T-helper 17 cell (primary cell): ENCODE measurements at places on chromosomes 2 and 18. TPM values are rescaled to one million over a fixed set of nuclear protein-coding genes. Genes with fewer than 3 reads are reported as not detected.
A peak's percentile ranks its signal among the peaks of the same experiment; 100 is the strongest.

- no peaks in the 10 kb centered on the region for H3K36me3 ChIP-seq
- H3K4me1 ChIP-seq: no peaks in the 10 kb centered on the region
- no peak overlapping the region for H3K4me3 ChIP-seq
- no peaks in the 10 kb centered on the region for H3K27me3 ChIP-seq
Observed at GRCh38 chr2:59093571-59093970, 852.4 kb upstream of the FANCL start.

DNA sequence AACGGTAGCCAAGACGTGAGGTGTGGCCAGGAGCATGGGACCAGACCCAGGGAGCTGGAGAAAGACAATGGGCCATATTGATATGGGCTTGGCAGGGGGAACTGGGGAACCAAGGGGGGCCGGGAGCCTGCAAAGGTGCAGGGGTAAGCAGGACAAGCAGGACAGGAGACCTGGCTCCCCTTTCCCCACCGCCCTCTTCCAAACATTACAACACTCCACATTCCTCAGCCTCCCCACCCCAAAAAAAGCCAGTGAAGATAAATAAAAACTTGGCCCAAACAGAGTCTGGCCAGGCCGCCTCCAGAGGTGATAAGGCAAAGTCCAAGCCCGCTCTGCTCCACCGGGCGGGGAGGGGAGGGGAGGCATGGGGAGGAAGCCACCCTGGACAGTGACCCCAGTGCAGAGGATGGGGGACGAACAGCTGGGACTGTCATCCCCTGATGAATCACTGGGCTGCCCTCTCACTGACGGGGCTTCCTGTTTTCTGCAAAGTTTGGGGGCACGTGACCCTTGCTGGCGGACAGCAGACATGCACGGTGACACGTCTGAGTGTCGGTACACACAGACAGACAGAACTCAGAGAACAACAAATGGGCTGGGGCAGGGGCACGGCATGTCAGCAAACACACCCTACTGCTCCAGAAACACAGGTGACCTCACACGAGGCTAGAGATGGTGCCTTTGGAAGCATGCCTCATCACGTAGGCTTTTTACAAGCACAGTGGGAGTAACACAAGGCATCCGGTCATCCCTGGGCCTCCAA lies 100.2 kb downstream of the TNS1 start:
- H3K4me3 ChIP-seq: no peak overlapping the region
- H3K4me1 ChIP-seq: no peaks in the 10 kb centered on the region
- no peak for DNase-seq
- no peaks in the 10 kb centered on the region for H3K36me3 ChIP-seq
- H3K27ac ChIP-seq: no peak overlapping the region
- H3K27me3 ChIP-seq: peaks cover 67% of the 10 kb centered on the region

DNA sequence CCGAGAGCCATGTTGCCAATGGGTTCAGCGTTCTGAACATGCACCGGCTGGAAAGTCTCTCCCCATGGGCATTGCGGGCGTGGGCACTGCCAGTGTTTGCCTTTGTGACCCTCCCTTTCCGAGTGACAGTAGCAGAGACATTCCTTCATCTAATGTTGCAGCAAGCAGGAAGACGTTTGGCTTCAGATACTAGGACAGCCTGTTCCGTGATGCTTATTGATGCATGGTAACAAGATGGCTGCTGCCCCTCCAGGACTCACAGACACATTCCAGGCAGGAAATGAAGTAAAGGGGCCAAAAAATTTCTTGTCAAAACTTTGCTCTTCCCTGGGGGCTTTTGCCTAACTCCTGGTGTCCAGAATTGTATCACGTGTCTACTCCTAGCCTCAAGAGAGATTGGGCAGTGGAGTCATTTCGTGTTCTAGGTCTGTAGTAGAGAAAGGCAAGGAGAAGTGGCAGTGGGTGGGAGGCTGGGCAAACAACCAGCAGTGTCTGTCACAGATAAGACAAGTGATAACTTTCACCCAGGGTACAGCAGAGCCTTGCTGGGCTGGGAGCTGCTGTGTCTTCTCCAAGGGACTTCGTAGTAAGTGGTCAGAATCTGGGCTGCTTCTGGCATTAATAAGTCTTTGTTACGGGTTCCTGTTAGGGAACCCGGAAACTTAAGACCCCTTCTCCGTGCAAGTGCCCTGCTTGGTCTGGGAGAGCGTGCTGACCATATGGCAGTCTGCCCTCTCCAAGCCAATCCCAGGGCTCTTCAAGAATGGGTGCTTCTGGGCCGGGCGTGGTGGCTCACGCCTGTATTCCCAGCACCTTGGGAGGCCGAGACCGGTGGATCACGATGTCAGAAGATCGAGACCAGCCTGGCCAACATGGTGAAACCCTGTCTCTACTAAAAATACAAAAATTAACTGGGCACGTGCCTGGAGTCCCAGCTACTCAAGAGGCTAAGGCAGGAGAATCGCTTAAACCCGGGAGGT lies 93.5 kb downstream of the TFCP2L1 start:
- H3K4me1 ChIP-seq: no peaks in the 10 kb centered on the region
- no peak overlapping the region for H3K27ac ChIP-seq
- peaks cover 14% of the 10 kb centered on the region for H3K27me3 ChIP-seq

GRCh38 chr18:75551071-75551470 lies 123.6 kb upstream of the SMIM21 start:
- peaks cover 3% of the 10 kb centered on the region for H3K4me1 ChIP-seq
- DNase-seq: no peak
- no peak overlapping the region for H3K27ac ChIP-seq
- peaks cover 57% of the 10 kb centered on the region for H3K27me3 ChIP-seq
- H3K4me3 ChIP-seq: no peak overlapping the region

GRCh38 chr2:3749201-3749600 lies 45.8 kb downstream of the DCDC2C start:
- peaks cover 27% of the 10 kb centered on the region for H3K27me3 ChIP-seq
- no peak overlapping the region for H3K4me3 ChIP-seq
- no peak for DNase-seq

GRCh38 chr2:60453301-60453700 lies 100.2 kb downstream of the BCL11A start:
- no peaks in the 10 kb centered on the region for H3K27me3 ChIP-seq
- H3K4me3 ChIP-seq: no peak overlapping the region
- DNase-seq: no peak
- no peak overlapping the region for H3K27ac ChIP-seq

GRCh38 chr18:56747032-56747658 lies 96.0 kb downstream of the WDR7 start:
- H3K36me3 ChIP-seq: no peaks in the 10 kb centered on the region
- H3K27me3 ChIP-seq: no peaks in the 10 kb centered on the region
- DNase-seq: no peak
- H3K4me1 ChIP-seq: peaks cover 22% of the 10 kb centered on the region

DNA sequence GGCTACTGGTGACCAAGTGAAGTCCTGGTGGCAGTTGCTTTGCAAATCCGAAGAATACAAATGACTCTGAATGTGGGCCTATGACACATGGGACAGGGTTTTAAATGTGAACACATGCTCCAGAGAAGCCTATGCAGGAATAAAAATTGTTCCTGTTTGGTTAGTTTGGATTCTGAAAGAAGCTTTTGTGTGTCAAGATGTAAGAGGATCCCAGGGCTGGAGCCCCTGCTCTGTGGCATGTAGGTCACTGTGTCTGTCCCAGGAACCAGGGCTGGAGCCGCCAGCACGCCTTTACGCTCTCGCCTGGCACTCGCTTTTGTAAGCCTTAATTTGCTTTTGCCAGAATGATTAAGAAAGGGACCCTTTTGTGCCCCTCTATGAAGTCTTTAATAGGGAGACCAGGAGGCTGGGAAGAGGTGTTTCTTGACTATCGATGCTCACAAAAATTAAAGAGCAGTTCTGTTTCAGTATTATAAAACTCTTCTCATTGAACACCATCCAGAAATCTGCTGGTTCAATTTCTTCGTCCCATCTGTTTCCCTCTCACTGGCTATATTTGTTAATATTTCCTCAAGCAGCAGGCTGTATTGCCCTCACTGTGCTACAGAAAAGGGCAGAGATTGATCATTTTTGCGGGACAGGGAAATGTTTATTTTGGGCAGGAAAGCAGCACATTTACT lies 532.7 kb upstream of the POU3F3 start:
- H3K36me3 ChIP-seq: no peaks in the 10 kb centered on the region
- H3K27ac ChIP-seq: no peak overlapping the region
- no peak for DNase-seq
- H3K4me3 ChIP-seq: peak overlapping the region; percentile 2

DNA sequence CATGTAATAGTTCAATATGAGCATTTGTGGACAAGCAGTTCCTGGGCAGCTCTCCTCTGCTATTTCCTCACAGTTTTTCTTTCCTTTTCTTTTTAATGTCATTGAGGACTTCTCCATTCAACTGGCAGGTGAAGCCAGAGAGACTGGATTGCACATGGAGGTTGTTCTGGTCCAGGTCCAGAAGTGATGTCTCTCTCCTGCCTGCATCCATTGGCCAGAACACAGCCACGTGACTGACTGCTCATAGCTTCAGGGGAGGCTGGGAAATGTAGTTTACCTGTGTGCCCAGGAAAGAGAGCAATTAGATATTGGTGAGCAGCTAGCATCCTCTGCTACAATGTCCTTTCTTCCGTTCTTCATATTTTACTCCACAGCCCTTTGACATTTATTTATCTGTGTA lies 20.2 kb upstream of the ADAM23 start:
- no peak for DNase-seq
- no peaks in the 10 kb centered on the region for H3K36me3 ChIP-seq
- H3K27ac ChIP-seq: no peak overlapping the region
- no peak overlapping the region for H3K4me3 ChIP-seq

The PCARE gene
- not detected for total RNA-seq

The NCK2 gene
- total RNA-seq: 114 TPM

The TNFAIP6 gene
- not detected for total RNA-seq

The AMMECR1L gene
- total RNA-seq: 17.0 TPM
